ENCODE measurements at places on chromosomes 6 and 20.

GRCh38 chr20:64101731-64102621, 5.4 kb downstream of the NPBWR2 start:
- peak; percentile 50 for DNase-seq

DNA sequence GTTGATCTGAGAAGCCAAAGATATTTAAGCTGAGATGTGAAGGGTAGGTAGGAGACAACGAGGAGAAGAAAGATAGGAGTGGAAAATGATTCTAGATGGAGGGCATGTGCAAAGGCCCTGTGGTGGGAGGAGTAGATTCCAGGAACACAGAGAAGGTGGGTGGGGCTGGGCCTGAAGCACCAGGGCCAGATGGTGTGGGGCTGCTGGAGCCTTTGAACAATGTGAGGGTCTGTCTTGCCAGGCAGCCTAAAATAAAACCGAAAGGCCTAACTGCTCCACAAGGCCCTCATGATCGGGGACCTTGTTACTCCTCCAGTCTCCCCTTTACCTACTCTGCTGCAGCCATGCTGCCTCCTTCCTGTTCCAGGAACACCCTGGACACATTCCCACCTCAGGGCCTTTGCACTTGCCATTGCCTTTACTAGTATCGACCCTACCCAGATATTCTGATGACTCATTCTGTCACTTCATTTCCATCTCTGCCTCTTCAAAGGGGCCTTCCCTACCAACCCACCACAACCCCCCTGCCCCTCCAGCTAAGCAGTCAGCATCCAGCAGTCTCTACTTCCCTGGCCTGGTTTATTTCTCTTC, 20.0 kb downstream of the FAM110A start:
- no peak for DNase-seq

GRCh38 chr20:48293671-48294070, 508.4 kb upstream of the SULF2 start:
- DNase-seq = no peak

DNA sequence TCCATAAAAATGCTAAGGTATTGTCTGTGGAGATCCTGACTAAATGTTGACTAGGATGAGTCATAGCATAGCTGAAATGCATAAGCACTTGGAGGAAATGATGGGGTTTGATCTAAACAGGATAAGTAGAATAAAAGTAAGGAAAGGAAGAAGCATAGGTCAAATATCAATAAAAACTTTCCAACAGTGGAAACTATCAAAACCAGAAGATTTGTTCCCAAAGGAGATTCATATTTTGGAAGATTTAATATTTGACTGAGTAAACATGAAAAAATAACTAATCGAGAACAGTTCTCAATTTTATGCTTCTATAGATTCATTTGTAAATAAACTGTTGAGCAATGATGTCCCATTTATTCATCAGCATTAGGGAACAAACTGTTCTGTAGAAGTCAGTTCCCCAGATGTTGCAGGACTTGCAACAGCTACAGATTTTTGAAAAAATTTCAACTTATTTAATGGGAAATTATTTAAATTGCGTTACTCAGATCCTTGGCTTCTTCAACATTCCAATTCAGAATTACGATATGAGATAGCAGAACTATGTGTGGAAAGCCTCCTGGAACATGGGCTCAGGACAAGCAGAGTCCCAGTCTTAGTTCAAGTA, 133.7 kb upstream of the TBX18 start:
- DNase-seq = no peak

- DNase-seq = no peak
Observed at GRCh38 chr6:71602385-71603007, 283.9 kb upstream of the RIMS1 start.

DNA sequence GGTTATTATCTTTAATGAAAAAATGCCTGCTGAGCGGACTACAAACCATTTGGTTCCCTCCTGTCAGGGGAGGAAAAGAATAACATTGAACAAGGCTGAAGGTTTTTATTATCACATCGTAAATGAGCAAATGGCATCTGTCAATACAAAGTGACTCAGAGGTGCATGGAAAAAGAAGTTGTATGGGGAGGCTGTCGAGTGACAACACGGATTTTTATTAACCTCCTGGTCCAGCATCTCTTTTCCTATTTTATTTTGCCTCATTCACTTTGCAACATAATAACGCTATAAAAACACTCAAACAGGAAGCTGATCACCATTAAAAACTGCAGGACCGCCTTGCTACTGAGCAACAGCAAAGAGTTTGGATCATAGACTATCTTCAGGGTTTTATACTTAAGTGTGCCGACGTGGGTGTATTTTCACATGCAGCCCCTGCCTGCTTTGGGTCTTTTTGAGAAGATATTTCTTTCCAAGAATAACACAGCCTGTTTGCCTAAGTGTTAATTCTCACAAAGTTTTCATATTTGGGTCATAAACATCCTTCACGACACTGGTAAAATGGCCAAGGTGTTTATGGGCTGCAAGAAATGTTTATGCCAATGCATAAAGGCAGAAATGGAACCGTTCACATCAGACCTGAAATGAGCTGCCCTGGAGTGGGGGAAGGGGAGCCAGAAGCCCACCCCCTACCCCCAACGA, 132.1 kb upstream of the SALL4 start:
- no peak for DNase-seq

GRCh38 chr20:48521121-48521520, 306.7 kb downstream of the PREX1 start:
- DNase-seq = no peak
